ENCODE measurements at places on chromosomes 2 and 18.

- no peak for DNase-seq
Measured at GRCh38 chr2:5942204-5942603, 250.0 kb downstream of the SOX11 start.

DNA sequence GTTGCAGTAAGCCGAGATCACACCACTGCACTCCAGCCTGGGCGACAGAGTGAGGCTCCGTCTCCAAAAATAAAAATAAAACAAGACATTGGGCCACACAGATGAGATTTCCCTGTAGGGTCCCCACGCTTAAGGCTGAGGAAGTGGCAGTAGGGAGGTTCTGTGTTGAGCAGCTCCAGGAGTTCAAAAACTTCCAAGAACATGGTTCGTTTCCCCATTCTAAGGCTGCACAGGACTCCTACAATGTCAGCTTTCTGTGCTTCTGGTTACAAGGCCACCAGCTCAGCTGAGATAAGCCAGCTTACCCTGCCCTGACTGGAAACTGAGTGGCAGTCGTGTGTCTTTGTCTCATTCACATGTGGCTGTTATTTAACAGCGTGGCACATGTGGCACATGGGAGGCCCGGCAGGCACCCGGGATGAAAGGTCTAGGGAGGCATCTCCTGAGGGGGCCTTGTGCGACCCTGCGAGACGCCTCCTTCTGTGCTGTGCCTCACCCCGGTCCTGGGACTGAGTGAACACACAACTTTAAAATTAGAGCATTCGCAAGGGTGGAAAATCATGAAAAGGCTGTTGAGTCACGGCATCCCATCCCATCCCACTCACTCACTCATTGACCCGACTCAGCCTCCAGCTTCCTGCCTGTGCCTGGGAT is 7.7 kb downstream of the ITGB1BP1 start:
- no peak for DNase-seq

DNA sequence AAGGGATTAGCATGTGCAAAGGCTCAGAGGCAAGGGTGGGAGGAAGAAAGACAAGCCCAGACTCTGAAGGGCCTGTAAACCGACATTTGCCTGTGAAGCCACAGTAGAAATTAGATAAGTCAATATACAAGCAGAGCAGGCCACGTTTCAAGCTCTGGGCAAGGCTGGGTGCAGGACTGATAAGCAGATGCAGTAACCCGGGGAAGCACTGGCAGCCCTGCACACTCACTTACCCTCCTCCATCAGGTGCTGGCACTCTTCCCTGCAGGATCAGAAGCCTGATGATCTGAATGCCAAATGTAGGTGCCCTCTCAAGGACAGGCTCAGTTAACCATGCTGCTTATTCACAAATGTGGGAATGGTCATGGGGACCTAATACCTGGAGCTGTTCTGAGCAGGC is 46.3 kb upstream of the RAB12 start:
- DNase-seq: no peak

DNA sequence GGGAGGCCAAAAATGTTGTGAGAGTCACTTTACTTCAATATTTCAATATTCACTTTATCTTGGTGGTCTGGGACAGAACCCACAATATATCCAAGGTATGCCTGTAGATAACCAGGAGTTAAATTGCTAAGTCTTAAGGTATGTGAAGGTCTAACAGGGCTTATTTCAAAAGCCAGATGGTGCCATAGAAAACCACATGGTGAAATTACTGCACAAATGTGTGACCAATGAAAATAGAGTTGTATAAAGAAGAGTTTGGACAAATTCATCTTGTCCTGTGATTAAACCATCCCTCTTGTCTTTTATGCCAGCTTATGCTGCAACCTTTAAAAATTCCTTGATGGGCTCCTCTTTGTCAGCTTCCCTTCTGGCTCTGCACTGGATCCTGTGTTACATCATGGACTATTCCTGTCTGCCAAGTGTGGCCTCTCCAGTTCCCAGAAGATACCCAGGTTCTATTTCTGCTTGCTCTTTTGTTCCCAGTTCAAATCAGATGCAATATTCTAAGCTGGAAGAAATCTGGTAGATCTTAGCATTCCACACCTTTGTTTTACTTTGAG is 46.8 kb downstream of the ANTXR1 start:
- DNase-seq: no peak

DNA sequence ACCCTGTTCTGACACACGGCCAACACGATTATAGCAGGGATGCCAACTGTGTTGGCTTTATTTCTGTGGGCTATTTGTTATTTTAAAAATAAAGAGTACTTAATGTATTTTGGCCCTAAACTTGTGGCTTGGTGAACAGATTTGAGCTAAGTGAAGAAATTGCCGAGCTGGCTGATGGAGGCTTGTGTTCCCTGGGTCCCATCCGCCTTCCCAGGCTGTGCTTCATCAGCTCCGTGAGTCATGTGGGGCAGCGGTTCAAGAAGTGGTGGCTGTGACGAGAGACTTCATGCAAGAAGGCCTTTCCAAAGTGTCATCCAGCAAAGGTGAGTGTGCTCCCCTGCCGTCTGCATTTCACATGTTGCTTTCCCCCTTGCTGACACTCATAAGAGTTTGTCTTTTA is 73.6 kb upstream of the NCK2 start:
- DNase-seq: no peak

DNA sequence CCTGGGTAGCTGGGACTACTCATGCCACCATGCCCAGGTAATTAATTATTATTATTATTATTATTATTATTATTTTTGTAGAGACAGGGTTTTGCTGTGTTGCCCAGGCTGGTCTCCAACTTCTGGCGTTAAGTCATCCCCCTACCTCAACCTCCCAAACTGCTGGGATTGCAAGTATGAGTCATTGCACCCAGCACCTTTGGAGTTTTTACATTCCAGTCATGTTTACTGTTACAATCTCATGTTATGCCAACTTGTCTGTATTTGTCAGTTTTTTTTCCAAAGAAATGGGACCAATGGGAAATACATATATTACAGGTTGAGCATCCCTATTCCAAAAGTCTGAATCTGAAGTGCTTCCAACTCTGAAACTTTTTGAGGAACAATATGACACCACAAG is 903.8 kb downstream of the SLC4A3 start:
- no peak for DNase-seq

DNA sequence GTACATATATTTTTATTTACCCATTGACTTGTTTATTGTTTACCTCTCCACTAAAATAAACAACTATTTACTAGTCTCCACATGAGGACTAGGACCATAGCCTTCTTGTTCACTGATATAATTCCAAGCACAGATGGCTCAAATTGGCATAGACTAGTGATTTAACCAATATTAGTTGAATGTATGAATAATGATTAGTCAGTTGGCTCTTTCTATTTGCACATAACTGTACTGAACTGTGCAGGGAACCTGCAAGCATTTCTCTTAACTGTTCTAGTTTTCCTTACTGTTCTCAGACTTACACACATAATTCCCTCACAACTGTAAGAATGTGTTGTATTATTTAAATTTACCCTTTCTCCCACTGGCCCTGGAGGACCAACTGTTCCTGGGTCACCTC is 91.9 kb downstream of the COL3A1 start:
- DNase-seq: no peak

GRCh38 chr2:125471963-125472362 is 1184.0 kb upstream of the GYPC start:
- DNase-seq: no peak

DNA sequence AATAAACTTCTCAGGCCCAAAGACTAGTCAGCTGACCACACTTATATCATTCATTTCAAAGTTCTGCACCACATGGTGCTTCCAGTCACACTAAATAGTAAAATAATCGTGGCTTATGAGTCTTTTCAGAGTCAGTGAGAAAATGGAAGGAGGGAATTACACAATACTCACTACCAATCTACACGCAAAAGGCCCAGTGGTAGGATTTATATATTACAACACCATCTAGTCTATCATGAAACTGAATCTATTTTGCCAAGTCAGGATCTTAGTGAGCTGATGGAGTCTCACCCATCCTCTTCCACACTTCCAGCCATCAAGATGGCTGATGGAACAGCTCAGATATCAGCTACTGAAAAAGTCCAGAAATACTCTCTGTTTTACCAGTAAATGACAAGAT is 21.9 kb downstream of the INO80D start:
- DNase-seq: no peak

- DNase-seq: no peak
Measured at GRCh38 chr2:55010915-55011314, 39.3 kb downstream of the RTN4 start.

Data from PC-9 (cell line).